ENCODE measurements at places on chromosomes 2 and 18. TPM values are rescaled to one million over a fixed set of nuclear protein-coding genes. Genes with fewer than 3 reads are reported as not detected.

- peaks cover 25% of the 10 kb centered on the region for H3K27me3 ChIP-seq
- DNase-seq = no peak
- no peaks in the 10 kb centered on the region for H3K36me3 ChIP-seq
- no peak overlapping the region for H3K4me3 ChIP-seq
- H3K4me1 ChIP-seq = peaks cover 34% of the 10 kb centered on the region
Measured at GRCh38 chr2:38444247-38444646, 67.2 kb upstream of the ATL2 start.

Gene COL4A3
- total RNA-seq = 0.32 TPM

GRCh38 chr2:216802516-216803215 lies 57.2 kb downstream of the TNP1 start:
- DNase-seq = no peak
- no peaks in the 10 kb centered on the region for H3K4me1 ChIP-seq
- H3K27me3 ChIP-seq = no peaks in the 10 kb centered on the region
- no peak overlapping the region for H3K4me3 ChIP-seq
- no peaks in the 10 kb centered on the region for H3K36me3 ChIP-seq

DNA sequence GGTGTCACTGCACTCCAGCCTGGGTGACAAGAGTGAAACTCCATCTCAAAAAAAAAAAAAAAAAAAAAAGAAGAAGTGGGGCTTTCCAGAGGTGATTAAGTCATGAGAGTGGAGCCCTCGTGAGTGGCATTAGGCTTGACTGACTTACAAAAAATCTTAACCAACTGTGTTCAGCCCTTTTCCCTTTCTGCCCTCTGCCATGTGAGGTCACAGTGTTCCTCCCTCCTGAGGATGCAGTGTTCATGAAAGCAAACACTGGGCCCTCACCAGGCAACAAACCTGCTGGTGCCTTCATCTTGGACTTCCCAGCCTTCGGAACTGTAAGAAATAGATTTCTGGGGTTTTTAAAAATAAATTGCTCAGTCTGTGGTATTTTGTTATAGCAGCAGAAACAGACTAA lies 37.0 kb upstream of the METTL21A start:
- no peak overlapping the region for H3K27ac ChIP-seq
- DNase-seq = no peak
- no peaks in the 10 kb centered on the region for H3K36me3 ChIP-seq
- H3K4me3 ChIP-seq = no peak overlapping the region
- no peaks in the 10 kb centered on the region for H3K27me3 ChIP-seq

- H3K27ac ChIP-seq = no peak overlapping the region
- peaks cover 8% of the 10 kb centered on the region for H3K27me3 ChIP-seq
- no peak overlapping the region for H3K4me3 ChIP-seq
- DNase-seq = no peak
Measured at GRCh38 chr2:8606226-8606625, 75.6 kb upstream of the ID2 start.

- no peaks in the 10 kb centered on the region for H3K27me3 ChIP-seq
- no peak for DNase-seq
- no peaks in the 10 kb centered on the region for H3K36me3 ChIP-seq
Measured at GRCh38 chr18:79563949-79564348, 115.7 kb upstream of the CTDP1 start.

DNA sequence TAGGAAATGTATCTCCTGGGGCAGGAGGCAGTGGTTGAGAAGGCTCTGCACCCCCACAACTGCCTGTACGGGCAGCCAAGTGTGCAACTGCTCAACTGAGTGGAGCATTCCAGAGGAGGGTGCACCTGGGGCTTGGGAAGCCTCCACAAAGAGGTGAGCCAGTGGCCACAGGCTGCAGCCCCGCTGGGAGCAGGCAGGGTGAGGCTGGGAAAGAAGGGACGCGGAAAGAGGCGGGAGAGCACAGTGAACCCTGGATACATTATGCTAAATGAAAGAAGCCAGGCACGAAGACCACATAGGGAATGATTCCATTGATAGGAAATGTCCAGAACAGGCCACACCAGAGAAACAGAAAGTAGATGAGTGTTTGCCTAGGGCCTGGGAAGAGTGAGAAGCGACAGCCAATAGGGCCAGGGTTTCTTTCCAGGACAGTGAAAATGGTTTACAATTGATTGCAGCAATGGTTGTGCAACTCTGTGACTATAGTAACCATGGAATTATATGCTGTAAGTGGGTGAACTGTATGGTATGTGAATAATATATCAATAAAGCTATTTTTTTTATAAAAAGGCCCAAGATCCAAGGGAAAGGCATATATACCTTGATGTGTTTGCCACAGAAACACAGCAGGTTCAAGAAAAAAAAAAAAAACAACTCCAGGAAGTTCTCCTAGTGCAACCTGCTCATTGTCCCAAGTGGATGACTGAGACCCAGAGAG lies 82.4 kb downstream of the DDX1 start:
- H3K36me3 ChIP-seq = no peaks in the 10 kb centered on the region
- H3K4me1 ChIP-seq = peaks cover 8% of the 10 kb centered on the region
- H3K27ac ChIP-seq = no peak overlapping the region
- peaks cover 12% of the 10 kb centered on the region for H3K27me3 ChIP-seq

Gene HK2
- total RNA-seq = 13.8 TPM

GRCh38 chr18:44777457-44778192 lies 96.9 kb downstream of the SETBP1 start:
- H3K4me3 ChIP-seq = peak overlapping the region; percentile 16
- peak overlapping the region; percentile 42 for H3K27ac ChIP-seq
- H3K4me1 ChIP-seq = peaks cover 87% of the 10 kb centered on the region
- no peak for DNase-seq
- no peaks in the 10 kb centered on the region for H3K27me3 ChIP-seq

DNA sequence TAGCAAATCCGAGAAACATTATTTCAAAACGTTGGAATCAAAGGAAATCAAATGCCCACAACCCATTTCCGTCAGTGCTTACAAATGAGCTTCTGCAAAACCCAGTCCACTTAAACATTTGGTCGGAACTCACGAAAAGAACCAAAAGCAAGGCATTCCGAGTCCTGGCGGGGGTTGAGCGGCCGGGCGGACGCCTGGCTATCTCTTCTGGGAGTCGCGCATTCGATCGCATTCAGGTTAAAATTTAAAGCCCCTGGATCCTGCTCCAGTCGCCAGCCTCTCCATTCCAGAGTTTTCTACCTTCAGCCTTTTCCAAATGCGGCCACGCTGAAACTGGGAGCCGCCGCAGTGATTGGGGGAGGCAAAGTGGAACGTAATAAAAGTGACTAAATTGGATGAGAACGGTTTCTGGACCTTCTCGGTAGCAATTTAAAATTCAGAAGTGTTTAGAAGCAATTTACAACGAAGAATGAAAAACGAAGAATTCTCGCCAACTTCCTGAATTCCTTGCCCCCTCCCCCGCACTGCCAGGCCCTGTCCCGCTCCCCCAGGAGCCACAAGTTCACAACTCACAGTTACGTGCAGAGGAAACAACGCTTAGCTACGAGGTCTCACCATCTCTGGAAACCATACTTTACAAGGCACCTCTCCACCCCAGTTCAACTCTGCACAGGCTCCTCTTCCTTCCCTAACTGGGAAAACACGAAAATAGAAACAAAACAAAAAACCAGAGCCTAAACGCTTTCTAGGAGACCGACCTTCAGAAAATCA lies 1.7 kb upstream of the GATA6 start:
- no peaks in the 10 kb centered on the region for H3K36me3 ChIP-seq
- H3K27me3 ChIP-seq = peaks cover 65% of the 10 kb centered on the region
- H3K4me1 ChIP-seq = peaks cover 36% of the 10 kb centered on the region
- H3K27ac ChIP-seq = peak overlapping the region; percentile 18

DNA sequence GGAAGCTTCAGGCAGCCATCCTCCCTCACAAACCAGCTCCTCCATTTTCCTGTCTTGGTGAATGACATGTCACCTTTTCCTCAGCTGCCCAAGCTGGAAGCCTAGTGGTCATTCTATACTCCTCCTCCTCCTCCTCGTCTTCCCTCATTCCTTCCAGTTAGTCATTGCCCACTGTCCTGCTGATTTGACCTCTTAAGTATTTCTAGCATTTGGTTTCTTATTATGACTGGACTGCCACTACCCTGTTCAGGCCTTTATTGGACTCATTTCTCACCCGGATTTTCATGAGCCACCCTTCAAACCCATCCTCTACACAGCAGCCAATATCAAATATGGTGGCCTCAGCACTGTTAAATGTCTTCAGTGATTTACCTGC lies 21.9 kb upstream of the MGAT5 start:
- H3K36me3 ChIP-seq = no peaks in the 10 kb centered on the region
- peaks cover 15% of the 10 kb centered on the region for H3K4me1 ChIP-seq
- no peak overlapping the region for H3K4me3 ChIP-seq
- no peaks in the 10 kb centered on the region for H3K27me3 ChIP-seq

GRCh38 chr2:24365051-24365450 lies 4.7 kb upstream of the ITSN2 start:
- H3K4me1 ChIP-seq = peaks cover 25% of the 10 kb centered on the region
- DNase-seq = no peak
- H3K4me3 ChIP-seq = no peak overlapping the region
- H3K36me3 ChIP-seq = no peaks in the 10 kb centered on the region

DNA sequence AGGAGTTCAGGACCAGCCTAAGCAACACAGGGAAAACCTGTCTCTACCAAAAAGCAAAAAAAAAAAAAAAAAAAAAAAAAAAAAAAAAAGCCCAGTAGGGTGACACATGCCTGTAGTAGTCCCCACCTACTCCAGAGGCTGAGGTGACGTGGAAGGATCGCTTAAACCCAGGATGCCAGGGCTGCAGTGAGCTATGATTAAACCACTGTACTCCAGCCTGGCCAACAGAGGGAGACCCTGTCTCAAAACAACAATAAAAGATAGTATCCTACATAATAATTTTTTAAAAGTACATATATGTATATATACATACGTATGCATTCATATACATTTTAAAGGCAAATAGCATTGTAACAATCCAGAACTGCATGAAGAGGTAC lies 51.7 kb downstream of the SOS1 start:
- DNase-seq = no peak
- peaks cover 16% of the 10 kb centered on the region for H3K4me1 ChIP-seq
- H3K27me3 ChIP-seq = no peaks in the 10 kb centered on the region

- H3K4me3 ChIP-seq = no peak overlapping the region
- no peaks in the 10 kb centered on the region for H3K36me3 ChIP-seq
- DNase-seq = no peak
- H3K27ac ChIP-seq = no peak overlapping the region
- H3K27me3 ChIP-seq = peaks cover 7% of the 10 kb centered on the region
Measured at GRCh38 chr2:70482401-70482800, 71.2 kb downstream of the TGFA start.

- no peaks in the 10 kb centered on the region for H3K36me3 ChIP-seq
- no peak overlapping the region for H3K4me3 ChIP-seq
- H3K27ac ChIP-seq = no peak overlapping the region
- no peaks in the 10 kb centered on the region for H3K4me1 ChIP-seq
- no peak for DNase-seq
- H3K27me3 ChIP-seq = no peaks in the 10 kb centered on the region
Measured at GRCh38 chr2:224594840-224595239, 9.7 kb upstream of the CUL3 start.

DNA sequence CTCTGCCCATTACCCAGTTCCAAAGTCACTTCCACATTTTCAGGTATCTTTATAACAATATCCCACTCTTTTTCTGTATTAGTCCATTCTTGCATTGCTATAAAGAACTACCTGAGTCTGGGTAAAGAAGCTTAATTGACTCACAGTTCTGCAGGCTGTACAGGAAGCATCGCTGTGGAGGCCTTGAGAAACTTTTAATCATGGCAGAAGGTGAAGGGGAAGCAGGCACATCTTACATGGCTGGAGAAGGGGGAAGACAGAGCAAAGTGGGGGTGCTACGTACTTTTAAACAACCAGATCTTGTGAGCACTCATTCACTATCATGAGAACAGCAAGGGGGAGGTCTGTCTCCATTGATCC lies 85.4 kb upstream of the MAP4K3 start:
- no peak overlapping the region for H3K4me3 ChIP-seq
- H3K27me3 ChIP-seq = no peaks in the 10 kb centered on the region
- peak overlapping the region; percentile 66 for H3K27ac ChIP-seq
- DNase-seq = no peak

DNA sequence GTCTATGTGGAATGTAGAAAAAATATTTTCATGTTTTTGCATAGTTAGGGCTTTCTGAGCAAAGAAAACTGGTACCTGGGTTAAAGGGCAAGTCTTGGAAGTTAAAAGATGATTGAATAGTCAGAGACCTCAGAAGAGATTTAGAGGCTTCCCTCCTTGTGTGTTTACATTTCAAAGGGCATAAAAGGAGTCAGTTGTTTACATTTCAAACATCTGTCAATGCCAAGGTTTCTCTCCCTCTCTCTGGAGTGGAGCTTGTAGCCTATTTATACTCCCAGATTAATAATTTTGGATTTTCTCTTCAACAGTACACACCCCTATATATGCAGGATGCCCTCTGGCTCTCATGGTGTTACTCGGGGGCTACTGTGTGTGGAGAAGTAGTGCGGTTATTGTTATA lies 8.6 kb downstream of the M1AP start:
- no peak overlapping the region for H3K27ac ChIP-seq
- no peak overlapping the region for H3K4me3 ChIP-seq
- no peak for DNase-seq
- H3K27me3 ChIP-seq = peaks cover 74% of the 10 kb centered on the region
- H3K36me3 ChIP-seq = no peaks in the 10 kb centered on the region

Gene RAPGEF4
- 0.91 TPM for total RNA-seq

Gene OXER1
- not detected for total RNA-seq

Gene RESP18
- total RNA-seq = not detected

DNA sequence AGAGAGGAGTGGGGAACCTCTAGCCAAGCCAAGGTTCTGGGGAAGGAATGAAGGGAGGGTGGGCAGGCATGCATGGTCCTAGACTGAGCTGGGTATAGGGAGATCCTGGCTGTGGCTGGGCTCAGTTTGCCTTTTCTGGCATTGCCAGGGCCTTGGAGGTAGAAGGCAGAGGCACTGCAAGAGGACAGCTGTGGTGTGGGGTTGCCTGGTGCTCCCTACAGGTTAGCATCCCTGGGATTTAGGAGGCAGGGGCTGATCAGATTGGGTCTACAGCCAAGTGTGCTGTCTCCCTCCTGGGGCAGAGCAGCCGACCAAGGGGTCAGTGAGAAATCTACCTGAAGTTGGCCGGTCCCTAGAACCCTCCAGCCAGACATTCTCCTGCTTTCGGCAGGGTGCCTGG lies 15.9 kb downstream of the ABCG8 start:
- H3K4me1 ChIP-seq = no peaks in the 10 kb centered on the region
- H3K27me3 ChIP-seq = peaks cover 57% of the 10 kb centered on the region
- no peaks in the 10 kb centered on the region for H3K36me3 ChIP-seq
- no peak overlapping the region for H3K4me3 ChIP-seq
- no peak overlapping the region for H3K27ac ChIP-seq

Gene SEPTIN10
- 109 TPM for total RNA-seq

- H3K27ac ChIP-seq = no peak overlapping the region
- H3K4me3 ChIP-seq = no peak overlapping the region
- no peak for DNase-seq
- H3K27me3 ChIP-seq = peaks cover 4% of the 10 kb centered on the region
- H3K4me1 ChIP-seq = no peaks in the 10 kb centered on the region
Measured at GRCh38 chr2:136069773-136070172, 48.2 kb downstream of the CXCR4 start.

Gene DUSP2
- total RNA-seq = 0.78 TPM

Gene FAHD2B
- total RNA-seq = 26.1 TPM

- no peak overlapping the region for H3K4me3 ChIP-seq
- H3K27me3 ChIP-seq = no peaks in the 10 kb centered on the region
- H3K27ac ChIP-seq = no peak overlapping the region
- no peaks in the 10 kb centered on the region for H3K36me3 ChIP-seq
- no peak for DNase-seq
- H3K4me1 ChIP-seq = no peaks in the 10 kb centered on the region
Measured at GRCh38 chr2:132761437-132761836, 91.4 kb upstream of the LYPD1 start.

Gene TRIM43
- not detected for total RNA-seq

Measured in osteocyte (in vitro differentiated cells).